GM19239 (cell line): ENCODE measurements at places on chromosomes 12 and 14.

GRCh38 chr12:76241371-76241770 lies 106.8 kb downstream of the BBS10 start:
- DNase-seq: no peak

GRCh38 chr12:57454566-57455373 lies at the start of gene INHBE:
Gene INHBE (plus strand): TSS chr12:57455307. CDS start chr12:57455537, 230 bp downstream.
- DNase-seq: no peak

GRCh38 chr14:89489761-89490437 lies 72.9 kb upstream of the FOXN3 start:
- no peak for DNase-seq

GRCh38 chr14:51155326-51155725 lies 60.4 kb upstream of the TRIM9 start:
- no peak for DNase-seq

DNA sequence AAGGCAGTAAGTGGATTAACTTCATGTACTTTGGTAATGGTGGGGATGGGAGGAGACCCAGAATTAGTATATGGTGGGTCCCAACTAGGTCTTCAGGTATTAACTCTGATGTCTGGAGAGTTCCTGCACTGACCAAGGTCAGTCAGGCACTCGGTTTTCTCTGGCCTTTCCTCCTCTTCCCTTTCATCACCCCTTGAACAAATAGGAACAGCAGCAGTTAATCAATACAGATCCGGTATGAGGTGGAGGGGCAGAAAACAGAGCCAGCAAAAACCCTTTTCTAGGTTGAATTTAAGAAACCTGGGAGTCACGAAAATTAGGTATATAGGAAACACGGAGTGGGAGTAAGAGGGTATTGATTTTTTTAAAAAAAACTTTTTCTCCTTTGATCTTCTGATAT lies 4.0 kb downstream of the PFKM start:
- DNase-seq: no peak

- no peak for DNase-seq
Measured at GRCh38 chr12:111431772-111432171, 26.0 kb downstream of the SH2B3 start.

GRCh38 chr12:41288142-41288811 lies 100.2 kb downstream of the PDZRN4 start:
- no peak for DNase-seq

GRCh38 chr12:58883576-58884334 lies 36.5 kb downstream of the LRIG3 start:
- no peak for DNase-seq

GRCh38 chr14:34347683-34348082 lies 114.4 kb downstream of the SPTSSA start:
- peak; percentile 16 for DNase-seq

DNA sequence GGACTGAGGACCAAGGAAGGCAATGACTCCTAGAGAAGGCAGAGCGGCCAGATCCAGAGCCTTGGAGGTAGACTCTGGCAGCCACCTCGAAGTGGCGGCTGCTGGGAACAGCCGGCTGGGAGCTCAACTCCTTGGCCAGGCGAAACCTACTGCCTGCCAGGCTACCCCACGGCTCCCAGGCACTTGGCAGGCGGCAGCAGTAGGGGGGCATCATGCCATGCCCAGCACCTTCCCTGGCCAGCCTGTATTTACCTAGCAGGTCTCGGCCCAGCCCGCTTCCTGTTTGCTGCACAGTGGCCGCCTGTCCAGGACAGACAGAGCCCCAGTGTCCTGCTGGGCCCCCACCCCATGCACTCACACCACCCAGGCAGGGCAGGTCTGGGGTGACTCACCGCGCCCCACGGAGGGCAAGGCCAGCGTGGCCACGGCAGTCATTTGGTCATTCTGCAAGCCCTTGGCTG lies 10.2 kb downstream of the TRPV4 start:
- DNase-seq: no peak

- DNase-seq: no peak
Measured at GRCh38 chr14:102103062-102103695, 16.3 kb upstream of the HSP90AA1 start.

DNA sequence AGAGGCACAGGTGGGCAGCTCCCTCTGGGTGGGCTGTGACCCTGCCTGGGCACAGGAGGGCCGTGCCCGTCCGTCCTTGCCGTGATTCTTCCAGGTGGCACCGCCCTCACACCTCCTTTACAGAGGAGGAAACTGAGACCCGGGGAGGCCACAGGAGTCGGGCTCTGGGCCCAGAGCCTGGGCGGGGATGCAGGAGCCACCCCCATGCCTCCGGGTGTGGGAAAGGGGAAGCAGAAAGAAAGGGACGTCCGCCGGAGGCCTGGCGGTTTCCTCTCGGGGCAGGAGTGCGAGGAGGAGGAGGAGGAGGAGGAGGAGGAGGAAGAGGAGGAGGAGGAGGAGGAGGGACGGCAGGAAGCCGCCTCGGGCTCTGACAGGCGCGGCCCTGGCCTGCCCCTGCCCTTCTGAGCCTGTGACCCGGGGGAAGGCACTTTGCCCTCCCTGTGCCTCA lies 23.0 kb downstream of the SH2B3 start:
- no peak for DNase-seq

- DNase-seq: no peak
Measured at GRCh38 chr12:127194176-127194575, 1072.8 kb upstream of the TMEM132C start.

DNA sequence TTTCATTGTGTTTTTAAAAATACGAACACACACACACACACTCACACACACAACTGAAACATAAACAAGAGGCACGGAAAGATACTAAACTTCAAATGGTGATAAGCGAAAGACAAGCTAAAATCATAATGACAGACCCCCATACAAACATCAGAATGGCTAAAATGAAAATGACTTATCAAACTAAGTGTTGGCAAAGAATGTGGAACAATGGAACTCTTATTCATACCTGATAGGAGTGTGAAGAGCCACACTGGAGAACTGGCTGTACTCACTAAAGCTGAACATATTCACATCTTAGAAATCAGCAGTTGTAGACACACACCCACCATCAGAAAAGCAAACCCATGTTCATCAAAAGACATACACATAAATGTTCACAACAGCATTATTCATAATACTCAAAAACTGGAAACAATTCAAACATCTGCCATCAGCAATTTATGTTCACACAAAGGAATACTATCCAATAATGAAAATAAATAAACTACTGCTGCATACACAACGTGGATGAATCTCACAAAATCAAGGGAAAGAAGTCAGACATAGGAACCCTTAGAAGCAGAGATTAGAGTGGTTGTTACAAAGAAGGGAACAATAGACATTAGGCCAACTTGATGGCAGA lies 11.8 kb downstream of the STXBP6 start:
- DNase-seq: no peak

- DNase-seq: no peak
Measured at GRCh38 chr14:87999277-87999676, 5.7 kb upstream of the GPR65 start.

DNA sequence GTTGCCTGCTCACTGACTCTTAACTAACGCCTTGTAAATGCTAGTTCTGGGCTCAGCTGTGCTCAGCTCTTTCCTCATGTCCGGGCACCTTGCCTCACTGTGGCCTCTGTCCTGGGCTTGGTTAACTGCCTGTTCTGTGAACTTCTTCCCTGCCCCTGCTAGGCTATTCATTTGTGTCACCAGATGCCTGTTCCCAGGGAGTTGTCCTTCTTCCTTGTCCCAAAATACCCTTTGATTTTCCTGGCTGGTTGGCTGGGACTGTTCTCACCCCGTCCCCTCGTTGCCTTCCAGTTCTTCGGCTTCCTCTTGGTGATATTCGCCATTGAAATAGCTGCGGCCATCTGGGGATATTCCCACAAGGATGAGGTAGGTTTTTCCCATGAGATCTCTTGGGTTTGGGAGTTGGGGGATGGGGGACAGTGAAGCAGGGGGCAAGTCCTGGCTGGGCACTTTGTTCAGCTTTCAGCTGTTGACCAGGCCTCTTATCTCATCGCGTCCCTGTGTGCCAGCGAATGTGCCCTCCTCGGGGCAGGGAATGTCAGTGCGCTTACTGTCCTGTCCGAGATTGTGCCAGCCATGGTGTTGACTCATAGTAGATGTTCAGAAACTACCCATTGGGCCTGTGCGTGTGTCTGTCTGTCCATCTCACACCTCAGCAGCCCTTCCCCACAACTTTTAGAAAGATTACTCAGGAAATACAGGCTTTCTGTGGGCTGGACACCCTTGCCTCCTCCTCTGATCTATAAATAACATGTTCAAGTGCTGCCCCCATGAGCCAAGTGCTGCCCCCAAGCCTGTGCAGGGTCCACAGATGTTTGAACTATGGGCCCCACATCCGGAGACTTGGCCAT lies 33.1 kb downstream of the CD9 start:
- DNase-seq: no peak

DNA sequence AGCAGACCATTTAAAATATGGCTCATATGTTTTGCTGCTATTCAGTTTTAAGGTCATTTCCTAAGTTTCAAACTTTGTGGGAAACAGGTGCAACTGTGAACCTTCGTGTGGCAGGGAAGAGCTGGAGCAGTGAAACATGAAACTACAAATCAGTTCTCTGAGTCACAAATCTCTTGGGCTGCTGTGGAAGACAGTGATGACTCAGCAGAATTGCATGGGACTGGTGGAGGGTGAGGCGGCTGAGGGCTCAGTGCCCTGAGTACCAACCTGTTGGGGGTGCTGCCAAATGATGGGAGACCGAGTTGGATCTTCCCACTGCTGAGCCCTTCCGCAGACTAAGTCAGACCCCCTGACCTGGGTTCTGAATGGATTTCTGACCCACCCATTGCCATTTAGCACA lies 8.4 kb upstream of the CALM1 start:
- no peak for DNase-seq

- no peak for DNase-seq
Measured at GRCh38 chr12:40104461-40105264, 1.2 kb downstream of the SLC2A13 start.
